Aorta (tissue), 5 donors: ENCODE measurements at places on chromosomes 13 and 19. TPM values are rescaled to one million over a fixed set of nuclear protein-coding genes. Genes with fewer than 3 reads are reported as not detected.
A peak's percentile ranks its signal among the peaks of the same experiment; 100 is the strongest.

GRCh38 chr13:64347664-64348063, 2882.5 kb downstream of the PCDH9 start:
- DNase-seq, result no peak

MISP3 gene
- polyA plus RNA-seq, result 4.7 TPM

GRCh38 chr13:113837560-113838355, 26.1 kb downstream of the GAS6 start:
- peak; percentile 97 for DNase-seq

WDR62 gene
- polyA plus RNA-seq, result 0.25 TPM

CPB2 gene
- polyA plus RNA-seq, result not detected

RFX1 gene
- 4.6 TPM for polyA plus RNA-seq

DNA sequence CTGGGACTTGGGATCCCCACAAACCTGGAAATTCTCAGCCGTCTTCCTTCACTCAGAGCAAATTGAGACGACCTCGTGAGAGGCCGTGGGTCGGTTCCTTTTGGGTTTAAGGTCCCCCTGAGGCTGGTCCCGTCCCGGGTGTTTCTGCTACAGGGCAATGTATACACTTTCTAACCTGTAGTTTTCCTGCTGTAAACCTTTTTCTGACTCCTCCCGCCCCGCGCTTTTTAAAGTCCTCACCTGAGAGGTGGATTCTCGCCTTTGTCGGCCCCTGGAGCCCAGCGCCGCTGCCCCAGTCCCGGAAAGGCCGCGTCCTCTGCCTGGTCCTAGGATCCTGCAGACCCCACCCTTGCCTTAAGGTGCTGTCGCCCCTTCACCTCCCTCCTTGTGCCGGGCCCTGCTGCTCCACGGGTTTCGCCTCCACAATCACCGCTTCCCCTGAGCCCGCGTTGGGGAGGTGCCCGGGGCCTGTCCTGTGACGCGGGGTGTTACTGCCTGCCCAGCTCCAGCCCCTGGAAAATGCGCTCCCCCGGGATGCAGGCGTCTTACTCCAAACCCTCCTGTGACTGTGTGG, 391 bp downstream of the ZNF761 start:
- peak; percentile 77 for DNase-seq

GRCh38 chr13:35471706-35472322, 4.7 kb downstream of the MAB21L1 start:
- DNase-seq, result no peak

GRCh38 chr13:110445183-110445582, 116.3 kb downstream of the RAB20 start:
- DNase-seq, result no peak

THSD8 gene
- 2.5 TPM for polyA plus RNA-seq

GRCh38 chr13:27139565-27139964, 32.0 kb downstream of the USP12 start:
- no peak for DNase-seq

- no peak for DNase-seq
Measured at GRCh38 chr13:29857085-29857484, 6.7 kb upstream of the UBL3 start.

GRCh38 chr13:34420702-34421346, 521.2 kb upstream of the NBEA start:
- DNase-seq, result no peak

TMEM38A gene
- 3.7 TPM for polyA plus RNA-seq

CFAP97D2 gene
- not detected for polyA plus RNA-seq

CGB2 gene
- 1.1 TPM for polyA plus RNA-seq

DNA sequence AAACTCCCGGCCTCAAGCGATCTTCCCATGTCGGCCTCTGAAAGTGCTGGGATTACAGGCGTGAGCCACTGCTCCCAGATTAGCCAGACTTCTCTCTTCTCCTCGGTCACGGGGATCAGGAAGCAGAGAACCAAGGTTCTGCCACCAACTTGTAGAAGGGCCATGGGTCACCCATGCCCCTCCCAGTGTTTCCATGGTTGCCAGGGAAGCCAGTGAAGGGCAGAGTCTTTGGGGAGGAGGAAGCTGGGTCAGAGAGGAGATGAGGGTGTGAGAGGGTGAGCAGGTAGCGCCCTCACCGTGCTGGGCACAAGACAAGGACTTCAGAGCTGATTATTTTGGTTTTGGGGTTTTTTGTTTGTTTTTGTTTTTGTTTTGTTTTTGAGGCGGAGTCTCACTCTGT, 77.1 kb downstream of the GNG7 start:
- DNase-seq, result peak; percentile 84

- no peak for DNase-seq
Measured at GRCh38 chr13:44680746-44681355, 104.7 kb upstream of the TSC22D1 start.

PRRG2 gene
- polyA plus RNA-seq, result not detected

ATXN8OS gene
- not detected for polyA plus RNA-seq

DNA sequence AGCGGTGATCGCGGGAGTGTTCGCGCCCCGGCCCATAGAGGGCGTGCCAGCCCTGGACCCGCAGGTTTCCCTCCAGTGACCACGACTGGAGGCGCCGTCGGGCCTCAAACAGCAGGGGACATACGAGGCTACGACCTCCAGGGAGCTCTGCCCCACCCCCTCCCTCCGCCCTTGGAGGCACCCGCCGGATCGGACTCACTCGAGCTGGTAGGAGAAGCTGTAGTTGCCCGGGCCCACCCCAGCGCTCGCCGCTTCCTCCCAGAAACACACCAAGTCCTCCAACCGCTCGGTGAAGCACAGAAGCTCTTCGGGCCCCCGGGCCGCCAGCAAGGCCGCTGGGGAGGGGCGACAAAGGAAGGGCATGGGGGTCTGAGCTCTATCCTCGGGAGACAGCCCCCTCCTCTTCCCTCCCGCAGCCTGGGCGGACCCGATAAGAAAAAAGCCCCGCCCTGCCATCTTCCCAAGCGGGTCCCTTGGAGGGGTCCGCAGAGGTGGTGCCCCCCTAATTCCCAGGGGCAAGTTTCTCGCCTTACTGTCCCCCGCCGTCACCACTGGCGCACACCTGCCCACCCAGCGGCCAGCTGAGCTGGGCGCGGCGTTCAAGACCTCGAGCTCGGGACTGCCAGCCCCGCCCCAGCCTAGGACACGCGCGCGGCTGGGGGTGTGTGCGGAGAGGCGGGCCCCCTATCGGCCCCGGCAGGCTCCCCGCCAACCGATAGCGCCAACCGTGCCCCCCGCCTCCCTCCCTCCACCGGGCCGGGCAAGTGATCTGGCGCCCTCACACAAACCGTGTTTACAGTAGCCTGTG, 1.0 kb downstream of the EPOR start:
- DNase-seq, result peak; percentile 79

DNA sequence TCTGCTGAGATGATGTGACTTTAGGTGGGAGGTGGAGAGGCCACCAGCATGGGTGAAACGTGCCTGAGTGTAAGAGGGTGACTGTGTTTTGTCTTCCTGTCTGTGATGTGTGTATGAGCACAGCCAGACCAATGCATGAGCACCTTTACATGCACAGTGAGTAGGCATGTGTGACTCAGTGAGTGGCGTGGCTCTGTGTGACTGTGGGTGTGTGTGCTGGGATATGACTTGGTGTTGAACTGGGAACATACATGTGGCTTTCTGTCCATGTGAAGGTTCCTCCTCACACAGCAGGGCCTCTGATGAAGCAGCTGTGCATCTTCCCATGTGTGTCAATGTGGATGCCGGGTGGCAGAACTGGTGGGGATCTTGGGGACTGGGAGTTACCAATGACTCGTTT, 19.9 kb upstream of the LGALS13 start:
- DNase-seq, result no peak

DNA sequence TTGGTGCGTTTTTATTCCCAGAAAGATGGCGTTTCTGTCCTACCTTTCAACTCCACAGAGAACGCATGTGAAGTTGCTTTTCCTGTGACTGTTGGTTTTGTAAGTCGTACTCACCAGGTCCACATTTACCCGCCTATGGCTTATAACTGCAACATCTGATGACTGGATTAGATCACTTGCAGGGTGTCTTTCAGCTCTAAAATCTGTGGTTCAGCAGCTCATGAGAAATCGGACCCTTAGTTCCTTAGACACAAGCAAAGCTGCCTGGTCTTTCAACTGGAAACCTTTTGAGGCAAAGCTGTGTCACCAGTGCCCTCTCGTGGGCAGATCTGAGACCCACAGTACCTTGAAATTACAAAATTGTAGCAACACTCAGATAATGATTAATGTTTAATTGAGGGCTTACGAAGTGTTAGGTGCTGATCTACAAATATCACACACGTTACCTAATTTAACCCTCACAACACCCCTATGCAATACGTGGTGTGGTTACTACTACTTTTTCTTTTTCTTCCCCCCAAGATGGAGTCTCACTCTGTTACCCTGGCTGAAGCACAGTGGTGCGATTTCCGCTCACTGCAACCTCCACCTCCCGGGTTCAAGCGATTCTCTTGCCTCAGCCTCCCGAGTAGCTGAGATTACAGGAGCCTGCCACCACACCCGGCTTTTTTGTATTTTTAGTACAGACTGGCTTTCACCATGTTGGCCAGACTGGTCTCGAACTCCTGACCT, 65.4 kb downstream of the RUBCNL start:
- peak; percentile 66 for DNase-seq

CGB1 gene
- not detected for polyA plus RNA-seq

SLC35E1 gene
- 22.5 TPM for polyA plus RNA-seq

GRCh38 chr13:32907211-32907610, 109.0 kb upstream of the KL start:
- DNase-seq, result no peak

DIAPH3 gene
- polyA plus RNA-seq, result 2.9 TPM
